Endodermal cell (in vitro differentiated cells): ENCODE measurements at places on chromosomes 16 and 17. TPM values are rescaled to one million over a fixed set of nuclear protein-coding genes. Genes with fewer than 3 reads are reported as not detected.

Gene LGALS9C
- total RNA-seq: not detected in 2 replicates

Gene PMP22
- total RNA-seq: 4.1 to 5.8 TPM (median 5.5 TPM) in 3 replicates

Gene ERN2
- 1.2 and 1.3 TPM in 2 replicates for total RNA-seq

Gene HASPIN
- total RNA-seq: 10.9 to 26.0 TPM (median 24.6 TPM) in 3 replicates

- DNase-seq: no peak
- H3K27ac ChIP-seq: no peak overlapping the region
- H3K4me1 ChIP-seq: no peaks in the 10 kb centered on the region
- no peak overlapping the region for H3K4me3 ChIP-seq
- H3K36me3 ChIP-seq: peaks cover 11% of the 10 kb centered on the region
Measured at GRCh38 chr16:14460726-14461125, 169.3 kb downstream of the PARN start.
